CD4-positive, alpha-beta T cell (primary cell): ENCODE measurements at places on chromosomes 12 and 14. TPM values are rescaled to one million over a fixed set of nuclear protein-coding genes. Genes with fewer than 3 reads are reported as not detected.
A peak's percentile ranks its signal among the peaks of the same experiment; 100 is the strongest.

Gene TMTC1
- not detected for total RNA-seq

Gene KRT5
- 0.81 TPM for total RNA-seq

Gene SVOP
- not detected for total RNA-seq

Gene CCDC88C
- total RNA-seq: 269 TPM

DNA sequence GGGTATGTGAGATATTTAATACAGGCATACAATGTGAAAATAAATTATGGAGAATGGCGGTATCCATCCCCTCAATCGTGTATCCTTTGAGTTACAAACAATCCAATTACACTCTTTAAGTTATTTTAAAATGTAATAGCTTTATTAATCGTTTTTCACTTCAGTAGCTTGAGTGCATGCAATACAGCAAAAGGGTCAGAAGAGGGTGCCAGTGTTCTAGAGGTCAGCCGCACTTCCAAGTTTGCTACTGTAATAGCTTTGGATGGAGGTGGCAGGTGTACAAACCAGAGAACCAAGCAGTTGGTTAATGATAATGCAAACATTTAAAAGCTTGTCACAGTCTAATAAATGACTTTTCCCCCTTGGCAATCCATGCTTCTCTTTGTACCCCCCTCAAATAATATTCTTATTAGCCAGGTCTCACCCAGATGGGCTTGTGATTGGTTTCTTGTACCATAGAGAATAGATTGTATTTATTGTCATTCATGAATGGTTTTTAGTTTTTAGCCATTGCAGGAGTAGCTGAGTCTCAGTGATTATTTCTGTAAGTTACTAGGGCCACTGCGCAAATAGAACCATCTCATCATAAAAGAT lies 127.0 kb downstream of the ERC1 start:
- peak; percentile 57 for DNase-seq

GRCh38 chr14:62409626-62410300 lies 635.5 kb downstream of the KCNH5 start:
- DNase-seq: no peak

- DNase-seq: no peak
These were observed 29.8 kb upstream of the PLBD1 start for GRCh38 chr12:14597480-14597879.

GRCh38 chr12:51871918-51872688 lies 15.8 kb upstream of the ANKRD33 start:
- DNase-seq: no peak

DNA sequence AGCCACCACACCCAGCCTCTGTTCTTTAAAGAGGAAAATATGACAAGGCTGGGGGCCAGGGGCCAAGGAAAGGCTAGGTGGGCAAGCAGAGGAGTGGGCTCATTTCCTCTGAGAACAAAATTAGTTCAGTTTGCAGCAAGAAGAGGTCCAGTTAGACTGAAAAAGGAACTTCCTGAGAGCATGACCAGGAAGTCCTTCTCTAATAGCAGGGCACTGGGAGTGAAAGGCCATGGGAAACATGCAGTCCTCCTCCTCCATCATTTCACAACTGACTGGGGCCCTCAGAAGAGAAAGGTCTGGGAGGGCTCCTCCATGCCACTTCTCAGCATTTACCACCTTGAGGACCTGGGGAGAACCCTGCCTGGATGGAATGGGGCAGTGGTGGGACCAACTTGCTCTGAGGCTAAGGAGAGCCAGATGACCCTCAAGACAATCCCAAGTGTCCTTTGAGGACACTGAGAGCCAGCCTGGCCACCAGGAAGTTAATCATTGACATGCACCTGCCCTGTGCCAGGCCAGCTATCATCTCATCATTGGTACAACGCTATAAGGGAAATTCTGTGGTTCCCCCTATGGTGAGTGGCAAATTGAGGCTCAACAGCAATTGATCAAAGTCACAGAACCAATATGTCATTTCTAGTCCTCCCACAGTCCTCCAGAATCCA lies 2.0 kb downstream of the AQP2 start:
- no peak for DNase-seq

GRCh38 chr12:541676-542324 lies 82.1 kb downstream of the B4GALNT3 start:
- DNase-seq: no peak

DNA sequence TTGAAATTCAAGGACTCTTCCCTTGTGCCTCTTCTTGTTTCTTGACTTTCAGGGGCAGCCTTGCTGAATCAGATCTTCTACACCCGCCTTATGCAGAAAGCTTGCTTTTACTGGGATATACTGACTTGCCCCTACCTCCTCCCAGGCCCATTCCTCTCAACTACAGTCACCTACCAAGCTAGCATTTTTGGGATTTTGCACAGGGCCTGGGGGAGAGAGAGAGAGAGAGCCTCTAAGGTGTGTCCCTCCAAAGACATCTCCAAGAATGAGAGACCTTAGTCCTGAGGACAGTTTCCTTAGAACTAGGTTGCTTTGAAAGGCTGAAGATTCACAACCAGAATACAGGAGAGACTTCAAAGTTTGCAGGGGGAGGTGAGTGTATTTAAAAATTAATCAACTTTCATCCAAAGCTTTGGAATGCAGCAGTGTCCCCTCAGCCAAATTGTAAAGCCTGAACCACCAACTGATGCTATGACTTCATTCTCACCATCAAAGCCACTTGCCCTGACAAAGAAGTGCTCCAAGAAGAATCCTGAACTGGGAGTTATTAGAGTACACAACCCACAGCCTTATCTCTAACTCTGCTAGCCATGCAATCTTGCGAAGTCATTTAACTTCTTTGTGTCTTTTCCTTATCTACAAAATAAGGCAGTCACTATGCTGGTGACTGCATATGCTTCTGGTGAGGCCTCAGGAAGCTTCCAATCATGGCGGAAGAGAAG lies 96.1 kb upstream of the EGLN3 start:
- DNase-seq: no peak

- DNase-seq: no peak
These were observed 205.2 kb upstream of the TMEM260 start for GRCh38 chr14:56374421-56374820.

- no peak for DNase-seq
These were observed 254.6 kb downstream of the C12orf42 start for GRCh38 chr12:103241184-103241583.

DNA sequence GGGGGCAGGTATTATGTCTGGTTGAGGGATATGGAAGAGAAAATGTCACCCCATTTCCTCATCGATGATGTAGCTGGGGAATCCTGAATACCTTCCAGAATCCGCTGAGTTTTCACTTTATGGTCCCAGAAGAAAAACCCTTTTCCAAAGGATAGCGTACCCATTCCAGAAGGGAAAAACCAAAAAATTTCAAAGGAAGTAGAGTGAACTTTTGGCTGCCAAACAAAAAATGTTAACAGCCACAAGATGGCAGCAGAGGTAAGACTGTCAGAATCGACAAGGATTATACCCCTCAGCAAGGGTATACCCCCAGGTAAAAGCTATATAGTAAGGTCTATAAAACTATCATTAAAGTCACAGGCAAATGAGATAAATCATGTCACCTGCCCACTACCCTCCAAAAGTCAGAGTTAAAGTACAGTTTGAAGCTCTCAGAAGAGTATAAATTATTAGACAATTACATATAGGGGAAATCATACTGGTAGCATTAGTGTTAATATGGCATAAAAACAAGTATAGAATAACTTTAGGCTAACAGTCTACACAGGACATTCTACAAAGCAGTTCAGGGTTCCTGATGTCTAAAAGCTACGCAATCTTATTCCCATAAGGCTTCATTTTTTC lies 18.0 kb downstream of the ACIN1 start:
- DNase-seq: no peak

- DNase-seq: no peak
These were observed 24.4 kb downstream of the TUNAR start for GRCh38 chr14:95901054-95901453.

DNA sequence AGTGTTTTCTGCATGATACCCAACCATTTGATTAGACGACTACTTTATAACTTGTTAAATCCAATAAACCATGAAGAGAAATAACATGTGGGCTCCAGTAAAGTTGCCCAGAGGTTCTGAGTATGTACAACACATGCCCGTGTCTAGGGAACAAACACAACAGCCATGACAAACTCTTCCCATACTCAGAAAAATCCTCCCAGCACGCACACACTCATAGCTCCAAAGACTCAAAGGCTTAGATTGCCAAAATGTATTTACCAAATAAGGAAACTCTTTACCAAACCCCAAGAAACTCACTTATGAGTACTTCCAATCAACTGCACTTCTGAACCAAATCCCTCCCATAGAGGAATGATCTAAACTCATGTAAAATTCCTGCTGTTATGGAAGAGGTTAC lies 17.3 kb downstream of the SART3 start:
- DNase-seq: no peak
